CD4-positive, alpha-beta T cell treated with Interferon alpha-2 for 1 hour (primary cell): ENCODE measurements at places on chromosomes 2 and 18.

DNA sequence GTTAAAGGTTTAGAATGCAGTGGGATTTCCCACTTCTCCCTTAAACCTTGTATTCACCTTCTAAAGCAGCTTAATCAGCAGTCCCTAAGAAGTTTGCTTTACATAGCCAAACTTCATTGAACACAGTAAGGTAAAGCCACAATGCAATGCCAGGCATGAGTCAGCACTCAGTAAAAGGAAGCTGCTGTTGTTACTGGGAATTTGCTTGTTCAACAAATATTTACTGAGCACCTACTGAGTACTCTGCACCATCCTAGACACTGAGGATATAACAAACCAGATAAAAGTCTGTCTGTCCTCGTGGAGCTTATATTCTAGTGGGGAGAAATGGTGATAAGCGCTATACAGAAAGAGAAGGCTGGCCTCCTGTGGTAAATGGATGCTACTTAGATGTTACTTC is 162.7 kb downstream of the PKP4 start:
- DNase-seq = no peak

DNA sequence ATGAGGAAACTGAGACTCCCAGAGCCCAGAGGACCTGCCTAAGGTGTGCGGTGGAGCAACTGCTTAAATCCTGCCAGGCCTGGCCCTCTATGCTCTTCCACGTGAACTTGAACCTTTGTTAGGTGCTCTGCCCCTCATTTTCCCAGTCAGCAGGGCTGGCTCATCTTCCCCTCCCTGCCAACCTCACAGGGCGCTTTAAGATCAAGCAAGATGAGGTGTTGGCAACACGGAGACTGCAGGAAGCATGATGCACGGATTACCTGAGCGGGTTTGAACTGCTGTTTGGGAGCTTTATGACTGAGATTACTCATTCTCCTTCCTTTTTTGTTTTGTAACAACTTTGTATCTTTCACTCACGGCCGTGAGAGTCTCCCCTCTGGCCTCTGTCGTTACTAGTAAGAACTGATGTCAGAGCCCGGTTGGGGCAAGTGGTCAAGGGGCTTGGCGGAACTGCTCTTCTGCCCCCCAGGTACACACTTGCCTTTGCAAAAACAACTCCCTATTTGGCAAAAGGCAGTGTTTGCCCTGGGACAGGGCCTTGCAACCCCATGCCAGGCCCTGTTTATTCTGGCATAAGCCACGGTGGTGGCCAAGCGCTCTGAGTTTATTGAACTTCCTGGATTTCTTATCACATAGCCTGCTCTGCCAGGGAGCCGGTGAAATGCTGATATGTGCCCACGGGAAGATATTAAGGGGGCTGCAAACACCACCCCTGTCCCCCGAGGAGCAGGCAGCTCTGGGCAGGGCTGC is 127.8 kb downstream of the INHBB start:
- DNase-seq = no peak

DNA sequence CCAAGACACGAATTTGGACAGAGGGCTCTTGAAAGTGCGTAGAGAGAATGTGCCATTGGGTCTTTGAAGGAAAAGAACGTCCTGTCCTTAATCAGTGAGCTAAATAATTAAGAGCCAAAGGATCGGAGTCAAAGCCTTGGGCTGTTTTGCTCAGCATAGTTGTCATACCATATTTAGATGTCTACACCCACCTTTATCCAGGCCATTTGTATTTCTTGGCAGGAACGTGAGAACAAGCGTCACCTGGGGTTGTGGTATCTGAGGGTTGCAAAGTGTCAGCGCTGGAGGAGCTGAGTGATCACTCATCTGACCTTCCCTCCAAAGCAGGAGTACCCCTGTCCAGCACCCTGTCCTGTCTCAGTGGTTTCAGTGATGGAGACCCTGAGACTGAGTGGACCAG is 4.5 kb downstream of the LPIN1 start:
- no peak for DNase-seq

GRCh38 chr2:197952540-197953202 is 148.3 kb downstream of the PLCL1 start:
- DNase-seq = no peak

GRCh38 chr2:203908797-203909185 is 27.8 kb upstream of the ICOS start:
- DNase-seq = no peak

DNA sequence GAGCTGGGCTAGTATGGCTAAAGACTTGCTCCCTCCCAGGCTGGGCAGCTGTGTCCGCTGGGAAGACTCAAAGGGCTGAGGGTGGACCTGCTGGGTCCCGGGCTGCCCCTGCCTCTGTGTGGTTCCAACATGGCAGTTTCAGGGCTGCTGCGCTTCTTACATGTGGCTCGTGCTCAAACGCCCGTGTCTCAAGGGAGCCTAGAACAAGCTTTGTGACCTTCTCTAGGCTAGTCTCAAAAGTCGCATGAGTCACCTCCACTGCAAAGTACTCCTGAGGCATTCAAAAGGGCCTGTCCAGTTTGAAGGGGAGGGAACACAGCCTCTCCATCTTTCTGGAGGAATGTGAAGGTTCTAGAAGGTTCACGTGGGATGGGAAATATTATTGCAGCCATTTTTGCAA is 44.7 kb upstream of the RAB31 start:
- no peak for DNase-seq

GRCh38 chr2:172977270-172978062 is 98.2 kb upstream of the MAP3K20 start:
- DNase-seq = no peak

- no peak for DNase-seq
Observed at GRCh38 chr2:121960251-121960650, 204.8 kb downstream of the TSN start.

- no peak for DNase-seq
Observed at GRCh38 chr2:215536510-215536909, 100.6 kb upstream of the FN1 start.

- DNase-seq = no peak
Observed at GRCh38 chr2:23427350-23427749, 42.4 kb downstream of the KLHL29 start.

DNA sequence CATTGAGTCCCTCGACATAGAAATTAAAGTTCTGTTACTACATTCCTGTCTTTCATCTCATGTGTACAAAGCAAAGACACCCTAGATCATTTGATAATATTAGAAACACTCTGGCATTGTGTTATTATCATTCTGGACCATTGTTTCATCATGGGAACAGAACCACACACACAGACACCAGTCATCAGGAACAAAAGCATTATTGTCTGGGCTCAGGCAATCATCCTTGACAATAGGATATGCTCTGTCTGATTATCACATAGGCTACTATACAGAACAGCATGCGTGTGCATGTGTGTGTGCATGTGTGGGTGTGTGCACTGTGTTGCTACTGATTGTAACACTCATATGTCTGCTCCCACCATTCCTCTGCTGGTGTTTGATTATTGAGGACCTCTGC is 242.5 kb downstream of the SH3BP4 start:
- no peak for DNase-seq

GRCh38 chr2:184756885-184757284 is 158.6 kb downstream of the ZNF804A start:
- no peak for DNase-seq

- no peak for DNase-seq
Observed at GRCh38 chr18:8639762-8640161, 30.5 kb downstream of the RAB12 start.

DNA sequence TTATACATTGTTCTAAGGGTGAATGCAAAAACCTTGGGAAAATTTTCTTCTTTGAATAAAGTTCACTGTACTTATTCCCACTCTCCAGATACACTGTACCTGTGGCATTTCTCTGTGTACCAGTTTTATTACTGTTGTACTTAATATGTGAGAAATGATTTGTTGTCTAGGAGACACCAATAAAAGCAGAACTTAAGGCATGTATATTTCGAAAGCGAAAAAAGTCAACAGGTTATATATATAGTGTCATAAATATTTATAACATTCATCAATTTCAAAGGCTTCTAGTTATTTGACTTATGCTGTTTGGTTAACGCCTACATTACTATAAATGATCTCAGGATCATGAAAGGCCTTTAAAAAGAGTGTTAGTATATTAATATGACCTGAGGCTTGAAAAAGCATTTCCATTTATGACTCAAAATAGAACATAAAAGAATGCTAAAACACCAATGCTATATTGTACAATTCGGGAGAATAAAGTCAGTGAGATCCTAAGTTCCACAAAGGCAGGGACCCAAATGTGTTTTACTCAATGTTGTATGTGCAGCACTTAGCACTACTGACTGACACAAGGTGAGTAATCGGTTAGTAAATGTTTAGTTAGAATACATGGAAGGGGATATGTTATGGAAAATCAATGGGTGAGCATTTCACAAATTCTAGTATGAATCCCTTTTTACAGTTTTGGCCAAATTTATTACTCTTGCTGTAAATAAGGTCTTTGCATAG is 32.2 kb upstream of the HNRNPA3 start:
- DNase-seq = no peak

- DNase-seq = no peak
Observed at GRCh38 chr2:11808016-11808400, 61.6 kb downstream of the LPIN1 start.

GRCh38 chr2:64213532-64214275 is 69.5 kb upstream of the PELI1 start:
- DNase-seq = peak; percentile 28

GRCh38 chr18:36872329-36872728 is 43.4 kb downstream of the KIAA1328 start:
- no peak for DNase-seq

DNA sequence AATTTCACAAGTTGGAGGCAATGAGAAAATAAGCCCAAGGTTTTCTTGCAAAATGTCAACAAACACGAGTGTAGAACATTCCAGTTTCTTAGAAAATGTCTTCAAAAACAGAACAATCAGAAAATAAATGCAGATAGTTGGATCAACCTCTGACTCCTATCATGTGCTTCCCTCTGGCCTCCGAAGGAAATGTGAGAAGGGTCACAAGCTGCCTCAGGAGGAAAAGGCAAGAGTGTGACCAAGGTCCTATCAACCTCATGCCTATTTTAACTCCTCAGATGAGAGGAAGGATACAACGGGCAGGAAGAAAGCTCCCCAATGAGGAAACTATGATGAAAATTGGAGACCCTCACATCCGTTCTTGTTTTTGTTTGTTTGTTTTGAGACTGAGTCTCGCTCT is 7.9 kb downstream of the SCYGR5 start:
- DNase-seq = no peak

- DNase-seq = no peak
Observed at GRCh38 chr2:84925336-84925723, 19.9 kb downstream of the TMSB10 start.

GRCh38 chr2:114294741-114295140 is 147.7 kb upstream of the DPP10 start:
- DNase-seq = no peak

GRCh38 chr2:178266445-178266844 is 72.1 kb downstream of the OSBPL6 start:
- DNase-seq = no peak

- no peak for DNase-seq
Observed at GRCh38 chr2:144470816-144471215, 49.1 kb downstream of the ZEB2 start.

GRCh38 chr18:49499046-49499637 is 12.1 kb upstream of the C18orf32 start:
- no peak for DNase-seq
